Inflammatory macrophage treated with lipopolysaccharide for 4 hours (primary cell): ENCODE measurements at places on chromosomes 6 and 20.
A peak's percentile ranks its signal among the peaks of the same experiment; 100 is the strongest.

DNA sequence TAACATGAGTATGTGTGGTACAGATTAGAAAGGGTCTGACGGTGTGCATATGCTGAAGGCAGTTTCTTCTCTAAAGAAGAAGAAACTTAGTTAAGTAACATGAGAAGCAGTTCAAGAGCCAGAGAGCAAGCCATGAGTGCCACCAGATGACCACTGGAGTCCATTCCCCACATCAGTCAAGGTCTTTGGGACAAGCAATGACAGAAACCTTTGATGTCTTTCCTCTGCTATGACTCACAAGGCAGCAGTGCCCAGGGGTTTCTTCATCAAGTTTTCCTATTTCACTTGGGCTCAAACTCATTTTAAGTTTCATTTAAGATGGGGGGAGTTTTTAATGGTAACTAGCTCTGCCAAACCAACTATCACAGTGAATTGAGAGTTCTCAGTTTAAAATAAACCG is 303.8 kb upstream of the TBX18 start:
- DNase-seq: no peak

DNA sequence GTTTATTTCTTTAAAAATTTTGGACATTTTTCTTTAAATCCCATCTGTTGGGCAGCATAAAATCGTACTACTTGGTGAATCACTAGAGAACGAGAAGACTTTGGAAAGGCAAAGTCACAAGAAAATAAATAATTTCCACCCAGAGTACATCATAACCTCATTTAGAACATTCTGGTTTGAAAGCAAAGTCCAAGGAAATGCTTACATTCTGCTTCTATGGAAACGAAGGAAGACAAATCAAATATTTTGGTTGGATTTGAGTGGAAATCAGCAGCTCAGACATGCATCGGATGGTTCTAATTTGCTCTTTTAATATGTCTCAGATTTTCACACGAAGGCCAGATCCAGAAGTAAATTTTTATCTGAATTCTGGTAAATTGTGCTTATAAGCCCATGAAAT is 60.7 kb upstream of the LTV1 start:
- no peak for DNase-seq

DNA sequence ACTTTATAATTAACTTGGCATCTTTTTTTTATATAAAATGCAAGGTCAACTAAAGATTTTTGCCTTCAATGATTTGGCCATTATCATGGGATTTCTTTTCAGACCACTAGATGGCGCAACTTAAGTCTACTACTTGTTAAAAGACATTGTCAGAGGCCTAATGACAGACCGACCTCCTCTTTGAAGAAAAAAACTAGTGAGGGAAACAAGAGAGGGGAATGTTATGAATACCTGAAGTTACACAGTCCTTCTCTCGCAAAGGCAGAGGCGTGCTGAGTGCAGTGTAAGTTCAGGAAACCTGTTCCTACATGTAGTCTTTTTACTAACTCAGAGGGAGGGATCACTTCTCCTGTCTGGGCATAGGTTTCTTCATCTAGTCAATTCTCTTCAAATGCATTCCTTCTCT is 9.3 kb downstream of the TRAPPC3L start:
- DNase-seq: peak; percentile 74

DNA sequence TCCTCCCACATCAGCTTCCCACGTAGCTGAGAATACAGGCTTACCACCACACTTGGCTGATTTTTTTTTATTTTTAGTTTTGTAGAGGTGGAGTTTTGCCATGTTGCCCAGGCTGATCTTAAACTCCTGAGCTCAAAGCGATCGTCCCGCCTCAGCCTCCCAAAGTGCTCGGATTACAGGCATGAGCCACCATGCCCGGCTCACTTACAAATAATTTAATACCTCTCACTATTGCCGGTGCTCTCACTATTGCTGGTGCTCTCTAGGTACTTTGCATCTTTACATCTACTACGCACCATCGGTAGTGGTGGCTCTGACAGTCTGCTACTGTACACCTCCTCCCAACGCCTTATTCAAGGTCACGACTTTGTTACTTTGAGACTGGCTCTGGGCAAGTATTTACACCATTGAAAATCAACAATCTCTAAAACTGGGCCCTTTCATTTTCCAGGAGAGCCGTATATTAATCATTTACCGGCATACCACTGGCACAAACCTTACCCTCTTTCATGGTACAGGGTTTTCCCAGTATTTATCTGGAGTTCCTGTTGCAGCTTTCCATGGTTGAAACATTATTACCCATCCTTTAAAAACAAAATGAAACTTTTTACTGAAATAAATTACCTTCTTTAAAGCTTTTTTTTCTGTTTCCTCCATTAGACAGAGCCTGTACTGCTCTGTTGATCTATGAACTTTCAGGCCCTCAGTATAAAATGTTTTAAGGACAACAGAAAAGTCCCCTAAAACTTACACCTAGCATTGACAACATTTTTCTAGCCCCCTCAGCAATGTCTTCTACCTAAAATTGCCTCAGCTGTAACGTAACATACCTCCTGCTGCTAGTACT is 259.6 kb upstream of the PLCB4 start:
- DNase-seq: no peak

GRCh38 chr6:34227761-34228421 is 8.8 kb upstream of the HMGA1 start:
- DNase-seq: peak; percentile 26

DNA sequence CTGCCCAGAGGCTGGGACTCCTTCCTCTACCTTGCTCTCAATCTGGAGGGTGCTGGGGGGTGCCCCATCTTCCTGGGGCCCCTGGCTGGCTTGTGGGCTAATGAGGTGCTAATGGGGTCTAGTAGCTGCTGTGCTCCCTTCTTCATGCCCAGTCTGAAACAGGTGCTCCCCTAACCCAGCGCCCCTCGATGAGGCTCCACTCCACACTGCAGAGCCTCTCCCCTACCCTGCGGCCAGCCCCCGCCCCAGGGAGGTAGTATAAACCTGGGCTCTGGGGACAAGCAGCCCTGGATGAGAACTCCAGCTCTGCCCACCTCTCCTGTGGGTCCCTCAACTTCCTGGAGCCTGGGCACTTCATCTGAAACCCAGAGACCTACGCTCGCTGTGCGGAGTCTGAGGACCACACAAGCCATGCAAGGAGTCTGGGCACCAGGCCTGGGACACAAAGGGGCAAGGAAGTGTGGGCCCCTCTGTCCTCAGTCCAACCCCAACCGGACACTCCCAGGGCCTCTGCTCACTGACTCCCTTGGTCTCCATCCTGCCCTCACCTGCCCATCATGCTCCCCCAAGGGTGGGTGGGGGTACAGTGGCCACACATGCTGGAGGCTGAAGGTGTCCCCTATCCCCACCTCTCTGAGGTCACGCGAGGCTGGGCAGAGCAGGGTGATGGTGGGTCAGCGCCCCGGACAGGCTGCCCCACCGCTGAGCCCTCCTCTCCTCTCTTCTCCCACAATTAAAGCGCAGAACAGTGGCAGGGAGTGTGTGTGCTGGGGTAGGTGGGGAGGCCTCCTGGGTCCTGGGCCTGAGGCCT is 6.1 kb downstream of the RPL10A start:
- no peak for DNase-seq

DNA sequence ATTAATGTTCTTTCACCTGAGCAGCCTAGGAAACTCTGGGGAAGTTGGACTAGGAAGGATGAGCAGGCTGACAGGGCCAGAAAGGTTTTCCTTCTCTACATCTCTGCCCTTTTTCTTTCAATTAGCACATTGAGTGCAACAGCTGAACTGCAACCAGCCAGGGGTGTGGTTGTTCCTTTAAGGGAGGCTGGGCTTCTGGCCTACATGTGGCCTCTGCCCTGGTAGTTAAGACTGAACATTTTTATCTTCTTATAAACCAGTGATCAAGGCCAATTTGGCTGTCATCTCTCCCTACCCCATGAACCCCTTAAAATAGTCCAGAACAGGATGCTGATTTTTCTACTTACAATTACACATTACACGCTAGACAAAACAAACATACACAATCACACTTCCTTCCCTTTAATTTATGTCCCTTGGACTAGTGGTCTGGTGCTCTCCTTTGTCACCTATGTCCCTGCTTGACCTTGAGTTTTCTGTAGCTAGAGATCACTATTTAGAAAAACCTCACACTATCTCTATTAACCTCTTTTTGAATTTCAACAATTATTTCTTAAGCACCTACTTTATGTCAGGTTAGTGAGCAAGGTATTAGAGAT is 60.3 kb downstream of the RNF217 start:
- no peak for DNase-seq

GRCh38 chr6:89952686-89953085 is 58.4 kb downstream of the GJA10 start:
- DNase-seq: peak; percentile 67

- no peak for DNase-seq
Measured at GRCh38 chr20:62743777-62744317, 35.2 kb downstream of the NTSR1 start.

- no peak for DNase-seq
Measured at GRCh38 chr6:34743625-34744293, 13.5 kb upstream of the SNRPC start.

DNA sequence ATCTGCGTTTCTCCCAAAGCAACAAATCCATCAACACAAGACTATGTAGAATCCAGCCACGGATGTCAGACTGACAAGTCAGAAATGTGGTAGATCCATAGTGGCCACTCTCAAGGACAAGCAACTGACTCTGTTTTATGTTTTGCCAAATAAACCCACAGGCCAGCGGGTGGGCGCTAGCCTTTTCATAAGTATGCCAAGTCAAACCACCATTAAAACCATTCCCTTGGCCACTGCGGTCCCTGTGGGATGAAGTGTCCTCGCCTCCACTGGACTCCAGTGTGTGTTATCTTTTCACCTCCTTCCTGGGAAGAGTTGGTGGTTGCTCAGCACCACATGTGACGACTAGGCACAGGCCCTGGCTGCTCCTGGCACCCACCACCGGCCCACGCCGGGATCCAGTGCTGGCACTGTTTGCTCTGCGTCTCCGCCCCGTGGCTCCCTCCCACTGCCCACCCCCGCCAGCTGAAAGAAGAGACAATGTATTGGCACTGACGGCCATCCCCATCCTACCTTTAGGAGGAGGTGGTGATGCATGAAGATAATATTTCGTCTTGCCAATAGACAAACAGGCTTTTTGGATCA is 103.4 kb downstream of the FOXC1 start:
- no peak for DNase-seq

DNA sequence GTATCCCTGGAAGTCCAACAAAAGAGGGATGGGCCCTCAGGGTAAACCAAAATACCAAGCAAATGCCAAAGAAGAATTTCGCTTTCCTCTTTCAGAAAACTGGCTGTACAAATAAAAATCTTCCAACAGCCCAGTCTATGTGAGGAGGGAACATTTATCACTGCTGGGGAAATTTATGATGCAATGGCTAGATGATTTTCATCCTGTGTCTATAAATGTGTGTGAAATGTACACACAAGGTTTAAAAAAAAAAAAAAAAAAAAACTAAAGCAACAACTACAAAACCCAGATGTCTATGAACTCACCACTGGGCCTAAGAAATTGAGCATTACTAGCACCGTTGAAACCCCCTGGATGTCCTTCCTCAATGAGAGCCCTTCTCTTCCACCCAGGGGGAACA is 68.7 kb upstream of the SLC4A11 start:
- peak; percentile 25 for DNase-seq

- DNase-seq: no peak
Measured at GRCh38 chr6:161270116-161270515, 3.7 kb downstream of the AGPAT4 start.

- peak; percentile 92 for DNase-seq
Measured at GRCh38 chr6:158654498-158654897, 4.6 kb downstream of the SYTL3 start.

DNA sequence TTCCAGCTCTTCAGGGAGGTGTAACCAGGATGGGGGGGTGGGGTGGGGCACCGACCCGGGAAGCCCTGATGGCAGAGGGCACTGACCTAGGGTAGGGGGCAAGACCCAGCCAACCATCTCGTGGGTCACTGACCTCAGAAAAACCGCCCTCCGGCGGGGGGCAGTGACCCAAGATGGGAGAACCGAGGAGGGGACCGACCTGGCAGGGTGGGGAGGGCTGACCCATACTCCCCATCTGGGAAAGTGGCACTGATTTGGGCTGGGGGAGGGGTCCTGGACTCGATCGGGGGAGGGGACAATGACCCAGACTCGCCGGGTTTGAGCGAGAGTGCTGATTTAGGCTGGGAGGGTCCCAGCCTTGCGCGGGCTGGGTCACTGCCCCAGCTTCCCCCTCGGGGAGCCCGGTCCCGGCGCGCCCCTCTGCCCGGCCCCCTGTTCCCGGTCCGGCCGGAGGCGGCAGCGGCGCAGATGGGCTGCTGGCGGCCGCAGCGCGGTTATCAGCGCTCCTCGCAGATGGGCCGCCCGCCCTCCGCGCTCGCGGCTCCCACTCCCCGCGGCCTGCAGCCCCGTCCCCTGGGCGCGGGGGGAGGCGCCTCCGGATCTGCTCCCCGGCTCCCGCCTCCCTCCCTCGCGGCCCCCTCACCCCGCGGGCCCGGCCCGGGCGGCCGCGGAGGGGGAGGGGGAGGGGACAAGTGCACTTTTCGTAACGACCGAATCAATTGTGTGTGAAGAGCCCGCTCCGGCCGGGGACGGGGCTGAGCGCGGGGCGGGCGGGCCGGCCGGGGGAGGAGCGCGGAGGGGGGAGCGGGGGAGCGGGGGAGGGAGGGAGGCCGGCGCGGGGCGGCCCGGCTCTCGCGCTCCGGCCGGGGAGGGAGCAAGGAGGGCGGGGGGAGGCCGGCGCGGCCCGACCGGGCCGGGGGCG is 2.2 kb downstream of the NOL4L start:
- no peak for DNase-seq

DNA sequence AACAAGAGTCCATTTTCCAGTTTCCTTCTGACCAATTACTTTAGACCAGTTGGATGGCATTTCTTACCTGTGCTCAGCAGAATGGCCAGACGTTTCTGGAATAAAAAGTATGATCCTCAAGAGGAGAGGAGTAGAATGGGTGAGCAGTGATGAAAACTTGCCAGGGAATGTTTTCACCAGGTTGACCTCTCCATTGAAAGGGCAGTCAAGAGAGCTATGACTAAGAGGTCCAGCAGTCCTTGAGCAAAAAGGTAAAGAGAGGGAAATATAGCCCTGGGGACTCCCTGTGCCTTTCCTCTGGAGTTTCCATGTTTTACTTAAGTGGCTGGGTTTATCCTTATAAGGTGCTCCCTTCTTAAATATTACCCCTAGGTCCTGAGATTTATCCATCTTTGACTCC is 210.9 kb downstream of the TBX18 start:
- DNase-seq: no peak

GRCh38 chr6:122422003-122422402 is 22.6 kb downstream of the HSF2 start:
- no peak for DNase-seq

- no peak for DNase-seq
Measured at GRCh38 chr6:148708707-148709106, 38.1 kb upstream of the UST start.

DNA sequence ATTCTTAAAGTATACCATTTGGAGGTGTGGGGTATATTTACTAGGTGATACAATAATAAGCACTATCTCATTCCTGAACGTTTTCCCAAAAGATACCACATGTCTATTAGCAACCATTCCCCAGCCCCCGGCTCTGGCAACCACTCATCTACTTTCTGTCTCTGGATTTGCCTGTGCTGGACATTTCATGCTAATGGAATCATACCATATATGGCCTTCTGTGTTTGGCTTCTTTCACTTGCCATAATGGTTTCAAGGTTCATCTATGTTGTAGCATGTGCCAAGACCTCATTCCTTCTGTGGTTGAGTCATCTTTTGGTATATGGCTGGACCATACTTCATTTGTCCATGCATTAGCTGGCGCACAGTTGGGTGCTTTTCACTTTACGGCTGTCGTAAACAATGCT is 39.7 kb downstream of the BCAS4 start:
- no peak for DNase-seq
